ENCODE measurements at places on chromosomes 4 and X. TPM values are rescaled to one million over a fixed set of nuclear protein-coding genes. Genes with fewer than 3 reads are reported as not detected.

MAGEB1 gene
- total RNA-seq: not detected

MAMLD1 gene
- 0.21 TPM for total RNA-seq

NXF2 gene
- total RNA-seq: not detected

HSPA4L gene
- 4.2 TPM for total RNA-seq

JAKMIP1 gene
- total RNA-seq: 5.1 TPM

HPGD gene
- total RNA-seq: 4.1 TPM

P2RY4 gene
- total RNA-seq: not detected

DMP1 gene
- not detected for total RNA-seq

USP17L12 gene
- not detected for total RNA-seq

SPOCK3 gene
- total RNA-seq: 1.6 TPM

POU3F4 gene
- 1.1 TPM for total RNA-seq

ARMCX1 gene
- total RNA-seq: 26.9 TPM

KLB gene
- total RNA-seq: not detected

AFF2 gene
- 5.9 TPM for total RNA-seq

DCAF12L1 gene
- total RNA-seq: 5.6 TPM

FOXR2 gene
- total RNA-seq: not detected

GSX2 gene
- total RNA-seq: not detected

DOK7 gene
- 0.54 TPM for total RNA-seq

SCML1 gene
- total RNA-seq: 4.0 TPM

Measured in GM23338 (cell line).